ENCODE measurements at places on chromosomes 1 and 21.

GRCh38 chr1:31529999-31530684 lies 46.2 kb upstream of the TINAGL1 start:
- DNase-seq, result no peak

- DNase-seq, result no peak
These were observed 15.6 kb downstream of the ARHGEF2 start for GRCh38 chr1:155962599-155963211.

DNA sequence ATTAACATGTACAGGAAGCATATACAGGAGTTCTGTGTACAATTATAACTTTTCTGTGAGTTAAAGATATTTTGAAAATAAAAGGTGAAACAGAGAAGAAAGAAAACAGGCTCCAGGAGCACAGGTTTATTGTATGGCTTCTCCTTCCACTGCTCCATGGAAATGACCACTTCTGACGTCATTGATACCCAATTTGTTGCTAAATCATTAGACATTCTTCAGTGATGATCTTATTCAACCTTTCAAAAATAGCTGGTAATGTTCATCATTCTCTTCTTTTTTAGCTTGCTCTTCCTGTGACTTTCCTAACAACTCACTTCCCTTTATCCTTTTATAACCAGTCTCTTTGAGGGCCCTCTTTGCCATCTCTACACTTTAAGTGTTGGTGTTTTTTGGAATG lies 77.8 kb downstream of the KCNK2 start:
- DNase-seq, result no peak

DNA sequence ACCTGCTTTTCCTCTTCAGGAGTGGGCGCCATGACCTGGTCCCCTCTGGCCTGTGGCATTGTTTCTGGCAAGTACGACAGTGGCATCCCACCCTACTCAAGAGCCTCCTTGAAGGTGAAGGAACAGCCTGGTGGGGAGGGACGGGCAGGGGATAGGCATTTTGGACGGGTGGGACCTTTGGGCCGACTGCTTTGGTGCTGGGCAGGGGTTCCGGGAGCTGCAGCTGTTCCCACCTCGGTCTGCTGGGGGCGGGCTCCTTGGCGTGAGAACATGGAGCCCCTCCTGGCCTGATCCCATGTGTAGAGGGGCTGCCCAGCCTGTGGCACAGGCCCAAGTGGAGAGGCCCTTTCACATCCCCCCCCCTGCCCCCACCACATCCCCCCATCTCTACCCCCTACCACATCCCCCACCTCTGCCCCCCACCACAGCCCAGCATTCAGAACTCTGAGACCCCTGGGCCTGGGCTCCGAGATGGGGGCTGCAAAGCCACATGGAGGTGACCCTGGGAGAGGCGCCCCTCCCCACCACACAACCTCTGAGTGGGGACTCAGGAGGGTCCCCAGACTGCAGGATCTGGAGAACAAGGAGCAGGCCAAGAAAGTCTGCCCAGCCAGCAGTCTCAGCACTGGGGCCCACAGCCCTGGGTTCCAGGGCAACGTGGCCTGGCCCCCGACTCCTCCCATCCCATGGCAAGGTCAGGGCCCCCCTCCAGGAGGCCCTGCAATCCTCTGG lies 50.0 kb downstream of the KCNAB2 start:
- no peak for DNase-seq

DNA sequence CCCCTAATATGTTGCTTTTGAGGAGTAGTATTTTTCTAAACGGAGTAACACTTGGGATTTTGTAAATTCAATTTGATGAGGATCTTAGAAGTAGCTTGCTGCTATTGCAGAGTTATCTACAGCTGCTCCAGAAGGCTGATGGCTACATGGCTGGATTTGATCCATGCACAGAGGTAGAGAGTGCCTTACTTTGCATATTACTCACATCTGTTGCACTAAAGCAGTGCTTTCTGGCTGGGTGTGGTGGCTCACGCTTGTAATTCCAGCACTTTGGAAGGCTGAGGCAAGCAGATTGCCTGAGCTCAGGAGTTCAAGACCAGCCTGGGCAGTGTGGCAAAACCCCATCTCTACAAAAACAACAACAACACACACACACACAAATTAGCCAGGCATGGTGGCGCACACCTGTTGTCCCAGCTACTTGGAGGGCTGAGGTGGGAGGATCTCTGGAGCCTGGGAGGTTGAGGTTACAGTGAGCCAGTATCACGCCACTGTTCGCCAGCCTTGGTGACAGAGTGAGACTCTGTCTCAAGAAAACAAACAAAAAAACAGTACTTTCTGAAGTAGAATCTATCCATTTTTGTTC lies 24.6 kb downstream of the RALGPS2 start:
- no peak for DNase-seq

DNA sequence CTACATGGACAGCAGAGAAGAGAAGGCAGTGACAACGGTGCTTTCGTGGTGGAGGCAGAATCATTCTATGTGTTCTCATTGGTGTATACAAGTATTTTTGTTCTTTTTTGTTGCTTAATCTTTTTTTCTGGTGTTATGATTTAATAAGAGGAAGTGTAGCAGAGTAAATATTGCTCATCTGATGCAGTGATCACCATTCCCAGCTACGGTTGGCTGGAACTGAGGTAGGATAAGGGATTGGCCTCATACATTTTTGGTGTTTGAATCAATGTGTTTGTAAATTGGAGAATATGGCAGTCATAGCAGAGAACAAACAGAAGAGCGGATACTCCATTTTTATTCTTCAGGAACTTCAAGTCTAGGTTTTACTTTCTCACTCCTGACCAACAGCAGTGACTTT lies 76.6 kb downstream of the UBE2U start:
- no peak for DNase-seq

GRCh38 chr1:247435030-247435758 lies 19.2 kb downstream of the NLRP3 start:
- DNase-seq, result no peak

GRCh38 chr1:192709544-192709943 lies 73.6 kb downstream of the RGS13 start:
- peak; percentile 87 for DNase-seq

GRCh38 chr21:44057055-44057454 lies 44.9 kb downstream of the TRAPPC10 start:
- no peak for DNase-seq

Measured in SK-MEL-5 (cell line).